ENCODE measurements at places on chromosomes 3 and 15. TPM values are rescaled to one million over a fixed set of nuclear protein-coding genes. Genes with fewer than 3 reads are reported as not detected.
A peak's percentile ranks its signal among the peaks of the same experiment; 100 is the strongest.

- no peak for DNase-seq
Observed at GRCh38 chr3:73236867-73237266, 175.4 kb downstream of the EBLN2 start.

DNA sequence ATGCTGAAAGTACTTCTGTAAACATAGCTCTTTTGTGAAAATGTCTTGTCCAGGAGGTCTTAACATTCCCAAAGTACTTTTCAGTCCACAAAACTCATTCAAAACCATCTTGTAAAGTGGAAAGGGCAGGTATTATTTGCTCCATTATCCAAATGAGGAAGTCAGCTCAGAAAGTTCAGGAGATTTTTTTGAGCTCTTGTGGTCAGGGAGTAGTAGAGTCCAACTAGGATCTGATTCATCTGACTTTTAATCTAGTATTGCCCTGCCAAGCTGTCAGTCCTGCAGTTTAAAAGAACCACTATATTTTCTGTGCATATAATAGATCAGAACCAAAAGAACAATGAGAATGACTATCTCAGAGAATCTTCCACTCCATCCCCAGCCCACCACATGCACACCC lies 83.5 kb downstream of the FOXB1 start:
- no peak for DNase-seq

DNA sequence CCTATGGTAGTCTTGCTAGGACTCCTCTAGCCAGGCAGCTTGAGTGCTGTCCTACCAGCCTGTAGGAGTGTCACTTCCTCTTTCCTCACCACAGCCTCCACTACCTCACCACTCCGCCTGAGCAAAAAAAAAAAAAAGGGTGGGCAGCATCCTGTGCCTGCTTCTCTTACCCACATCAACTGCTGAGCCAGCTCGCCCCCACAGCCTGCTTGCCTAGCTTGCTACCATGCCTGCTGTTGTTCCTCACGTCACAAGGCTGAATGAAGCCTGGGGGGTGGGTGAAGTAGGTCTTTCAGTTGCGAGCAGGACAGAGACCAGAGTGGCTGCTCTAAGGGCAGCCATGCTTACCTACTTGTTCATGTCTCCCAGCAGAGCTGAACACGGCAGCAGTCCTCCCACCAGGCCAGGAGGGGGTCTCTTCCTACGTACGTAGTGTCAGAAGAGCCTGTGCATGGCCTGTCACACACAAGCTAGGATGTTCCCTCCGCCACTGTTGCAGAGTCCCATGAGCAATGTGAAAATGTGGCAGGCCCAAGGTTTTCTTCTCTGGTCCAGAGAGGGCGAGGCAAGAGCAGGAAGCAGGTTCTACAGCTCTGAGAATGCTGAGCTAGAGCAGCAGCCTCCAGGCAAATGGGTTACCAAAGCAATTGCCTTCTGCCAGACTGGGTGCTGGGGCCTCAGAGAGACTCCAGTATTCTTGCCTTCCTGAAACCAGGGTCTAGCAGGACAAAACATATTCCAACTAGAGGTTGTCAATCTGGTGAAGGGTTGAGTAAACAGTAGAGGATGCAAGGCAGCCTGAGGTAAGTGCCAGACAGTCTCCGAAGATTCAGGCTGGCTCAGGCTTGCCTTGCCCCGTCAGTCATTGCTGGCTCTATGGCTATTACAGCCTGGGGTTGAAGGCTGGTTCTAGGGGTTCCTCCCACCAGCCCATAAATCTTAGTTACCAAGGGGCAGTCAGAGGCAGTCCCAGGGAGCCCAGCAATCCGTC lies 8.1 kb downstream of the PPM1M start:
- DNase-seq = peak; percentile 62

DNA sequence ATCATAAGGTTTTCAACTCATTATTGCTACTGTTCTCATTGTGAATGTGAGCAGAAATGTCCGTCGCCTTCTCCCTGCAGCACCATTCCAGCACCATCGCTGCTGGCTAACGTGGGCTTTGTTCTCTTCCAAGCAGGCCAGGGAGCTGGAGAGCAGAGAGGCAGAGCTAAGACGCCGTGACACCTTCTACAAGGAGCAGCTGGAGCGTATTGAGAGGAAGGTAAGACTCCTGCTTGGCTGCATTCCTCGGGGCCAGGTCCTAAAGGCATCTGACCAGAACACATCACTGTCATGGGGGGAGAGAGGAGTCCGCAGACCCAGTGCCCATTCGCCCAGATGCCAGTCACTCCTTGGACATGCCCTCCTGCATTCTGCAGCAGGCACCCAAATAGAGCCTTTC lies 130.4 kb upstream of the PLXNA1 start:
- no peak for DNase-seq

DNA sequence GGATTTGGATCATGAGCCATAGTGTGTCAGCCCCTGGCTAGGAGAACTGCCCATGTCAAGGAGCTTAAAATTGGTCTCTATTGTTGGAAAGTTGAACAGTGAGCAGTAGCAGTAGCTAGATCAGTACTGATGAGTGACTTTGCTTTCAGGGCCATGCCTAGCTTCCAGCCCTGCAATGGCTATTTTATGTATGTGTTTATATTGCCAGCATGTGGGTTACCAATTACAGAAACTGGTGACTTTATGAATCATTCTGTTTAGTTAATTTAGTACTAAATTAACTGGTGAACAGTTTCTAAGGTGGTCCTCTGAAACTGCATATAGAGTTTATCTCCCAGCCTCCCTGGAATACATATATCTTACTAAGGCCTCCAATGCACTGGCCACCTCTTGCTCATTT lies 908.1 kb upstream of the ALCAM start:
- DNase-seq = no peak

- DNase-seq = no peak
Observed at GRCh38 chr3:172066880-172067796, 27.8 kb downstream of the FNDC3B start.

- DNase-seq = no peak
Observed at GRCh38 chr3:166291186-166291955, 454.1 kb upstream of the BCHE start.

OIP5 gene
- total RNA-seq = 4.5 TPM
